ENCODE measurements at places on chromosomes 7 and 10.

DNA sequence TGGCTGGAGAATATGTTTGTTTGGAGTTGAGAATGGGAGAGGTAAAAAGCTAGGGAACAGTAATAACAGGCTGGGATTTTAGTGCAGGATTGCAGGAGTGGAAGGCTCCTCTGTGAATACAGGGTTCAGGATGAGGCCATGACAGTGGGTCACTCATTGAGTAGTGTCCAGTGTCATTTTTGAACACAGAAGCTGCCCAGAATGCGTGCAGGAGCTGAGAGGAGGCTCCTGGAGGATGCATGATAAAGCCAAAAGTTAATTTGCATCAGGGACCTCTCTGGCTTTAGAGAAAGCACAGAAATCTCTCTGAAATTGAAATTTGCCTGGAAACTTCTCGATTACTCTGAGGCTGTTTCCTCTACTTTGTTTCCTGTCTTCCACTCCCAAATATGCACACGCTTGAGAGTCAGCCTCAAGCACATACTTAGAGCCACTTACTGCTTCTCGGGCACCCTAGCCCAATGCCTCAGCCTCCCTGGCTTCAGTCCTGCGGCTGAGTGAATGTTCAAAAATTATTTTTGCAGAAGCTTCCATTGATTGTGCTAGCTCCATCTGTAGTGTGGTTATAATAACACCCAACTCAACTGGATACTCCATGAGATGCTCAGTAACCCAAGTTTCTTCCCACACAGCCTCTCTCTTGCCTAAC, 1.8 kb upstream of the GALNT17 start:
- no peak for DNase-seq

GRCh38 chr10:95552679-95553342, 8.4 kb downstream of the SORBS1 start:
- DNase-seq = no peak

GRCh38 chr7:18426564-18427226, 68.9 kb upstream of the HDAC9 start:
- no peak for DNase-seq

DNA sequence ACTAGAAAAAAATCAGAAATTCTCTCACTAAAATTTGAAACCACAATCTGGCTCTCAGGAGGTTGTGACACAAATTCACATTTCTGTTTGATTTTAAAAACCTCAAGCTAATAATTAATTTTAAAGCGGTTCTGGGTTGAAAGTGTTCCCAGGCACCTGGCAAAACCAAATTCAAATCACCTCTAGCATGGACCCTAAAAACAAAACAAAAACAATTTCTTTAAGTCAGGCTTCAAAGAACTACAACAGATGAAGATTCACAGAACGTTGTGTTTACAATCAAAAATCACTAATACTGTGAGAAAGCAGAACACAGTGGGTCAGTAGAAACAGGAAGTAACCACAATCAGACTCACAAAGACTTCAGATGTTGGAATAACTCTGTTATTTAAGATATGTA, 7.2 kb upstream of the RELN start:
- no peak for DNase-seq

DNA sequence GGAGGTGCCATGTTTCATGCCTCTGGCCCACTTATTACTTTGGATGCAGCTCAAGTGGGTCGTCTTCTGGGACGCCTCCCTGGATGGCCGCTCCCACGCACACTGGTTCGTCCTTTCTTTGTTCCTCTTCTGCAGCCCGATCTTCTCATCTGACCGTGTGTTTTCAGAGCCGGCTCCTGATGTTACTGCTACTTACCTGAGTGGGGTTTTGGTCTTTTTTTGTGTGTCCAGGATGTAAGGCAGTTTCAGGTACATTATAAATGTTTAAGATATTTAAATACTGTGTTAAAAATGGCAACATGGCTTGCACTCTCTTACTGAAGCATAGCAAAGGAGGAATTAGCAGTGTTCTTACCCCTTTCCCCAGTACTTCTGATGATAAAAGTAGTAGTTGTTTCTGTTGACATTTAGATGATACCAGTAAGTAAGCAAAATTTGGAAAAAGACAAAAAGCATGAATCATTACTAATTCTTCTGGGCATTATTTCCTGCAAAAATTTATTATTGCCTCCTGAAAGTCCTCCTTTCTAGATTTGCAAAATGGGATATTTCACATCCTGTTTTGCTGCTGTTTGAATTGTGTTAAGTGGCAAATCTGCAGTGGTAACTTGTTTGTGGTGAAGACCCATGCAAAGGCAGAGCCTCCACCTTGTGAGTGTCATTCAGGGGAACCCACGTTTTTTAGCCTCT, 59.4 kb downstream of the SHH start:
- no peak for DNase-seq

GRCh38 chr10:118449521-118449920, 107.4 kb upstream of the FAM204A start:
- no peak for DNase-seq

All from NCI-H460 (cell line).